Right renal cortex interstitium (tissue), 3 donors: ENCODE measurements at places on chromosomes 16 and 17.

GRCh38 chr17:69858460-69858859 lies 216.6 kb upstream of the KCNJ16 start:
- no peak for DNase-seq

GRCh38 chr17:30521766-30522165 lies 44.6 kb downstream of the GOSR1 start:
- no peak for DNase-seq

GRCh38 chr17:64326420-64327054 lies 63.5 kb upstream of the TEX2 start:
- no peak for DNase-seq

DNA sequence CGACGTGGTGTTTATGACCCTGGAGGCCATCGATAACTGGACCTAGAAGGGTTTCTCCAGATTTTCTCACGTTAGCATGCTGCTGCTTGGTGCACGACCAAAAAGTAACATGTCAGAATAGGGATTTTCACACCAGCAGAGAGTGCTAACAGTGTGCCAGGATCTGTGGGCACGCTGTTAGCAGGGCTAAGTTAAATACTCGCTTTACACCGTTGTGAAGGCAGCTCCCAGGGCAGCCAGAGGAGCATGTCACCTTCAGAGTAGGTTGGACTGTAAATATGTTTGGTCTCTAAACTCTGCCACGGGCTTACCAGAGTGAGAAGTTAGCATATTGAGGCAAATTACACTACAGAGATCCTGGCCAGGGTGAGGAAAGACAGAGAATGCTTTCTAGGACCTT lies 113.2 kb upstream of the TBX2 start:
- no peak for DNase-seq

GRCh38 chr17:51933647-51934046 lies 224.9 kb downstream of the CA10 start:
- no peak for DNase-seq

- no peak for DNase-seq
Observed at GRCh38 chr16:86631444-86631843, 53.1 kb downstream of the FOXL1 start.
